ENCODE measurements at places on chromosomes 5 and 9. TPM values are rescaled to one million over a fixed set of nuclear protein-coding genes. Genes with fewer than 3 reads are reported as not detected.

DNA sequence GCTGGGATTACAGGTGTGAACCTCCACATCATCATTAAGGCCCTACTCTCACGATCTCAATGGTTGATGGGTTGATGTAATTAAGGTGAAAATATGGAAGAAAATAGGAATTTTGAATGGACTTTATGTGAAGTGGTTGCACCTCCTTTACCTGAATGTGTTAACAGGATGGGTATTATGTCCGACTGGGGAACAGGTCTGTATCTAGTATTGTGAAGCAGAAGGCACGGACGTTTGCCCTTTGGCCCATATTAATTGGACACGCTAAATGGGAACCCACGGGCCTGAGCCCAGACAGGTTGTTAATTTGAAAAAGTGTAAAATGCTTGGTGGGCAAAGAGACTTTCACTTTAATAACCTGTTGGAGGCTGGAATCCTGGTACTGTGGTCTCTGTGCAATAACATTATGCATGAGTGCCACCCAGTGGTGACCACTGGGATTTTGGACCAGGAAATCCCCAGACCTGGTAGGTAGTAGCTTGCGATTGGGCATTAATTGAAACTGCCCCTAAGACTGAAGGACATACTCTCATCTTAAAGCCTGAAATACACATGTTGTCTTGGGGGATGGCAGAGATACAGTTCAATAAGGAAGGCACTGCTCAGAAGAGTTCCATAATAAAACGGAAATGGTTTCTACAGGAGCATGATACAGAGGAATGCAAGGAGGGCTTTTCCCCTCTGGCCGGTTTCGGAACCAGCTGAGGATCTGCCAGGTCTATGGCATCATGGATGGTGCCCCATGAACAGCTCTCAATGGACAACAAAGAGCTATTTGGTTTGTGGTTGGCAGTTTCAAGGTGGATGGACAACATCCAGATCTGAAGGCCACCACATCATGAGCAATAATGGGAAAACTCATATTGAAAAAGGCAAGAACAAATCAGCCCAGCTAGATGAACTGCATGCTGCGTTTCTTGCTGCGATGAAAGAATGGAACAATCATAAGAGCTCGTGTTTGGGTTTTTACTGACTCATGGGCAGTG lies 26.2 kb upstream of the BICD2 start:
- no peaks in the 10 kb centered on the region for H3K4me1 ChIP-seq
- H3K27ac ChIP-seq = no peak overlapping the region
- no peaks in the 10 kb centered on the region for H3K36me3 ChIP-seq
- H3K4me3 ChIP-seq = no peak overlapping the region
- DNase-seq = peak; percentile 75

- H3K36me3 ChIP-seq = no peaks in the 10 kb centered on the region
- peak overlapping the region; percentile 16 for H3K27ac ChIP-seq
- no peak for DNase-seq
- H3K4me1 ChIP-seq = no peaks in the 10 kb centered on the region
Observed at GRCh38 chr5:143986516-143987212, 174.7 kb downstream of the HMHB1 start.

DNA sequence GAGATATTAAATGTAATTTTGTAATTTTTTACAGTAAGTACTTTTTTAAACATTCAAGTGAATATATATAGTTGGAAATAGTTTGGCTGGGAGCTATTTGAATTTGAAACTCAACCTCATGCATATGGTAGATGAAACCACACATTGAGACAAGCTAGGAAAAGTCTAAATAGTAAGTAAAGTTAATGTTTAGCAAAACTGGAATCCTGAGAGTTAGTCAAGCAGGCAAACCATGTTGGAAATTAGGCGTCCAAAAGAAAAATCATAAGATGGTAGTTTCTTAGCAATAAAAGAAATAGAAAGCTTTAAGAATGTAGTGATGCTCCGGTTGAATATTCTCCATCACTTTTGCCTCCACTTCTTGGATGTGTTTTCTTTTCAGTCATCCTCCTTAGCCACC lies 657.1 kb upstream of the CDH10 start:
- H3K27ac ChIP-seq = no peak overlapping the region
- H3K4me3 ChIP-seq = no peak overlapping the region
- no peaks in the 10 kb centered on the region for H3K27me3 ChIP-seq
- H3K4me1 ChIP-seq = no peaks in the 10 kb centered on the region
- H3K36me3 ChIP-seq = no peaks in the 10 kb centered on the region
- DNase-seq = no peak

The TAF1L gene
- not detected for total RNA-seq

The OSMR gene
- 11.7 TPM for total RNA-seq

Measured in left ventricle myocardium inferior (tissue), 1 donor.